NCI-H345 (cell line): ENCODE measurements at places on chromosomes 11 and 22.
A peak's percentile ranks its signal among the peaks of the same experiment; 100 is the strongest.

DNA sequence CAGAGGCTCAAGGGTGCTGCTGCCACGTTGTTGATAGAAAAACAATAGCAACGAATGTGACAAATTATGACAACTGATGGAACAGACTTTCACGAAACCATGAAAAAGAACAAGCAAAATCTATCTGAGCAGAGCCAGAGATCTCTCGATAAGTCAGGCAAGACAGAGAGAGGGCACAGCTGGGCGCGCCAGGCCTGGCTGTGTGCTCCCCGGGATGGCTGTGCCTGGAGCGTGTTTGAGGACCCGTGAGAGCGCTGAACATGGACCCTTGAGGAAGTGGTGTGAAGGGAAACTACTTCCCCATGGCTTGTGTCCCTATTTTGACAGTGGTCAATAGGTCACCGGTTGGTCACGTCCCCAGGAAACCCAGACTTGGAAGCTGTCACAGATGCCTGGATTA, 83.1 kb upstream of the FGF3 start:
- DNase-seq, result no peak

GRCh38 chr11:15884777-15885540, 471.4 kb downstream of the SOX6 start:
- no peak for DNase-seq

DNA sequence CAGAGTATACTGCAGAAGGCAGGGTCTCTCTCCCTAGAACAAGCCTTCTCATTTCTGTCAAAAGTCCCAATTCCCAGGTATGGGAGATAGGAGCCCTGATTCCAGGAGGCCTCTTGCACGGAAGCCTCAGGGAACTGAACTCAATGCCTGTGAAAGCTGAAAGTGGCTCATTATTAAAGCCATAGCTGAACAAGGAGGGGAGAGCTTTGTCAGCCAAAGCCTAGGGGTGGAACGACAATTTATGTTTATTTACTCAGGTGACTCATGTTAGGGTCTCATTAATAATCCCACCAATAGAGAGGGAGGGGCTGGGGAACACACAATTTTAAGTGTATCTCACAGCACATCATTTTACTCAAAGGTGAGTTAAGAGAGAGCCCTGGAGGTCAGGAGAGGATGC, 44.9 kb downstream of the DSCAML1 start:
- DNase-seq, result no peak

DNA sequence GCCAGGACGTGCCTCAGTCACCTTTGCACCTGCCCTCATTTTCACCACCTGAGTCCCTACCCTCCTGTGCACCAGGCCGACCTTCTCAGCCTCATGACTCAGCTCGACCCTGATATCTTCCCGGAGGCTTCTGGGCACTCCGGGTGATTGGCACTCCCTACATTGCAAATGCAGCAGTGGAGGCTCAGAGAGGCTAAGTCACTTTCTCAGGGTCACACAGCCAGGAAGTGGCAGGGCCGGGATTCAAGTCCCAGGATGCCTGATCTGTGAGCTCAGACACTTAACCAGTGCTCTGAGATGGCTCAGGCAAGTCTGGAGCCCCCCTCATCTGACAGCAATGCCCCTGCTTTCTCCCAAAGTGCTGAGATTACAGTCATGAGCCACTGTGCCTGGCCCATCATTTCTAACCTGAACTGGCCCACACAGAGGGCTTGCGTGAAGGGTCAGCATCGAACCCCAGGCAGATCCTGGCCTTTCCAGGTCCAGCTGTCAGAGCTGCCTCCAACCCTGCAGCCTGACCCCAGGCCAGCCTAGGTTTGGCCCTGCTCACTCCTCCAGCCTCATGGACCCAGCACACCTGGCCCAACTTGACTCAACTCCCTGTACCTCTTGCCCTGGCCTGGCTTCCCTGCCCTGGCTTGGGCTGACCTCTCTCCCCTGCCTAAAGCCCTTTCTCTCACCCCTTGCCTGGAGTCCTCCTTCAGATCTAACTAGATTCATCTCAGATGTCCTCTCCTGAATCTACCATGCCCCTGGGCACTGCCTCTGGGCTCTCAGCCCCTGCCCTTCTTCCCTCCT, 40.7 kb upstream of the RTL6 start:
- DNase-seq, result no peak

GRCh38 chr22:24768537-24769374, 5.8 kb downstream of the PIWIL3 start:
- peak; percentile 62 for DNase-seq

DNA sequence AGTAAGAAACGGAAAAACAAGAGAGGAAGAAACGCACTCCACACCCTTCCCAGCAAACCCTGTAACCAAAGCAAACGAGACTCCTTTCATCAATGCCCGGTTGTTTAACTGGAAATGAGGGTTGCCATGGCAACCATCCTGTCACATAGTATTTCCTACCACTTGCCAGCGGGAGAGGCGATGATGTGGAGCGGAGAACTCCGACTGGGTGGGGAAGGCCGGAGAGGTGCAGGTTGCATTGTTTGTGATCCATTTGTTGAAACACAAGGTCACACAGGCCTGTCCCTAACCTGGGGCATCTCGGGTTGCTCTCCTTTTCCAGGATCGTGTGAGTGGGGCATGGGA, 609.9 kb downstream of the BUD13 start:
- peak; percentile 54 for DNase-seq

GRCh38 chr22:31987218-31987617, 42.9 kb downstream of the YWHAH start:
- no peak for DNase-seq

GRCh38 chr11:60764879-60765278, 8.2 kb downstream of the MS4A15 start:
- no peak for DNase-seq

- peak; percentile 53 for DNase-seq
Measured at GRCh38 chr11:7657306-7658025, 15.8 kb downstream of the CYB5R2 start.

DNA sequence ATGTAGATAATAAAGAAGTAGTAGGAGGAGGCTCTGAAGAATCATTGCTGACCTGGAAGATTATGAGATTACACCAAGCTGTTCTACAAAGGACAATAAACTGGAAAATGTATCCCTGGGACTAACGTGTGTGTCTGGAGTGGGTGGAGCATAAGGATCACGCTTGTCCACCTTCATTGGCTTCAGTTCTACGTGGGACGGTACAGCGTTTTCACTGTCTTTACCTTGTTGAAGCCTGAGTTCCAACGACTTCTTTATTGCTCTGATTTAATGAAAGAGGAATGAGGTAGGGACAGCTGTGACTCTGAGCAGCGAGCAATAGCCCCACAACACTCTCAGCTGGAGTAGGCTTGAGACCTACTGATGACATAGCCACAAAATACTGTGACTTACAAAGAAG, 87.0 kb downstream of the ARHGAP42 start:
- DNase-seq, result no peak

DNA sequence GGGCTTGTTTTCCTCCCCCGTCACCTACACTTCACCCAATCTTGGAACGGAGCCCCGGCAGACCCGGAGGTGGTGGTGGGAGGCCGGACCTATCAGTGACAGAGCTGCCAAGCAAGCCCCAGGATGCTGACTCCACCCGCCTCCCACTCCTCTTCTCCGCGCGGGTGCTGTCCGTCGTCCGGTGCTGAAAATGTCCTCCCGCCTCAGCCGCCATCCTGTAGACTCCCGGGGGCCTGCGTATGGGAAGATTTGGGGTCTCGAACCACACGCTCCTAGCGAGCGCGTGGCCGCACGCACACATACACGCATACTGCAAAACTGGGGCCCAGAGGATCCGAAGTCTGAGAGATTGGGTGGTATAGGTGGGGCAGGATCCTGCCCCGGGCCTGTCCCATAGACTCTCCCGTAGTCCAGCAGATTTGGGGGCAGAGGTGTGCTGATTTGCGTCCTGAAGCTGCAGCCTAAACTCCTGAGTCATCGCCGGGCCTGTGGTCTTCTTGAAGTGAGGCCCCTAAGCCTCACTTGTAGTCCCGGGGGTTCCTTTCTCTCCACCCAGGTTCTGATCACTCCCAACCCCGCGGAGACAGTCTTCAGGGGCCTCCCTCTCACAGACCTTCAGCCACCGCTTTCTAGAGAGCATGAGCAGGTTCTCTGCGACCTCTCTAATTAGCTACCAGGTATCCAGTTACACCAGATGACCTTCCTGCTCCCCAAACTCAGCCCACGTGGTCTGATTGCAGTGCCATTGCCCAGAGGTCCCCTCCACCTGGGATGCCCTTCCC, 796 bp upstream of the YIF1A start:
- DNase-seq, result no peak
